Astrocyte of the spinal cord (primary cell): ENCODE measurements at places on chromosomes 1 and 21.

DNA sequence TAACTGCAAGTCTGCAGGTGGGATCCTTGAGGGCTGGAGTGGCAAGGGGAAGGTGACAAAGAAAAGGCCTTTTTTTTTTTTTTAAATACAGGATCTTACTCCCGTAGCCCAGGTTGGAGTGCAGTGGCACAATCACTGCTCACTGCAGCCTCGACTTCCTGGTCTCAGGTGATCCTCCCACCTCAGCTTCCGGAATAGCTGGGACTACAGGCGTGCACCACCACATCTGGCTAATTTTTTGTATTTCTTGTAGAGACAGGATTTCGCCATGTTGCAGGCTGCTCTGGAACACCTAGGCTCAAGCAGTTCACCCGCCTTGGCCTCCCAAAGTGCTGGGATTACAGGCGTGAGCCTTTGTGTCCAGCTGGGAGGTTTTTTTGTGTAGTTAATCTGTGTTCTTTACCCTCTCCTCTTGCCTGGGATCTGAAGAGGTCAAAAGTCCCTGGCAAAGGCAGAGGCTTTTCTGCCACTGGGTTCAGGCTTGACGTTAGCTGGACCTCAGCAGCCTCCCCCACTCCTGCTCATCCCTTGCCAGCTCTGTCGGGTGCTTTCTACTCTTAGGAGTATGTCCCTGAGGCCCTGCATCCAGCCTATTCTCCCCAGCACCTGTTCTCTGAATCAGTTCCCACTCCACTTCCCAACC lies 5.2 kb downstream of the IL6R start:
- DNase-seq: no peak

DNA sequence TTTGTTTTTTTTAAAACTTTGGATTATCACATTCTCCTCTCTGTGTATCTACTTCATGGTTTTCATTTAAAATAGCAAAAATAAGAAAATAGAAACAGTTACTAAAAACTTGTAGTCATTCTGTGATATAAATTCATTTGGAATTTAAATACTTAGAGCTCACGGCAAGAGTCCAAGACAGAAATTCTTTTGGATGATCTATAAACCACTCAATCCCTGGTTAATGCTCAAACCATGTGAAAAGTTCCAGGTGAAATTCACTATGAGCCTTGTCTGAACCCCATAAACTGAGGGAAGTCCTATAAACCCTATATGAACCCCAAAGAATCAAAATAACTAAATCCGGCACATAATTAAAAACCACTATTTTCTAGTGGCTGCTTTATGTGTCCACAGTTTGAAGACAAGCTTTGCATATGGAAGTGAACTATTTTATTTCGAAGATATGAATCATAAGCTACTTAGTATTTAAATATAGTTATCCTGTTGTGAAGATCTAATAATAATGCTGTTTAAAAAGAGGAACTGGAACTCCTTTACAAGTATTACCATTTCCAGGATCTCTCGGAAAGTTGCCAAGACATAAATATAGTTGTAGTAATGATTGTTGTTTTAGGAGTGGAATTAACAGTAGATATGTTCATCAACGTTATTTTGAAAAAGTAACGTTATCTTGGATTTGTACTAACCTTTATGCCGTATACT lies 163.5 kb downstream of the NFIA start:
- no peak for DNase-seq

GRCh38 chr1:175208773-175209492 lies 16.4 kb upstream of the KIAA0040 start:
- no peak for DNase-seq

GRCh38 chr1:59332983-59333382 lies 36.1 kb downstream of the FGGY start:
- DNase-seq: peak; percentile 71

- no peak for DNase-seq
Measured at GRCh38 chr1:223343692-223344091, 20.3 kb downstream of the SUSD4 start.

DNA sequence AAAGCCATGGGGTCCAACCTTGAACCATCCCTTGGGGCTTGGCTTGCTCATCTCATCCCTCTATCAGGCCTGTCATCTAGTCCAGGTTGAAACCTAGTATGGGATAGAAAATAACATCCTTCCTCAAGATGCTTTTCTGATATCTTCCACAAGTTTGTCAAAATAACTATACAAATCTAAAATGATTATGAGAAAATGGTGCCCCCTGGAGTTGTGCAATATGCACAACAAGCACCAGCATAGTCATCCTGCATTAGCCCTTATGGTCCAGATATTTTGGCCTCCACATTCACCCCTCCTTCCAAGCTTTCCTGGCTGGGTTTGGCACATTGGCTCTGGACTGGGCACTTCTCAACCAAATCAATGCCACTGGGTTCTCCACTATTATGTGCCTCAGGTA lies 101.2 kb downstream of the TBX19 start:
- no peak for DNase-seq
